ENCODE measurements at places on chromosomes 7 and 10.

DNA sequence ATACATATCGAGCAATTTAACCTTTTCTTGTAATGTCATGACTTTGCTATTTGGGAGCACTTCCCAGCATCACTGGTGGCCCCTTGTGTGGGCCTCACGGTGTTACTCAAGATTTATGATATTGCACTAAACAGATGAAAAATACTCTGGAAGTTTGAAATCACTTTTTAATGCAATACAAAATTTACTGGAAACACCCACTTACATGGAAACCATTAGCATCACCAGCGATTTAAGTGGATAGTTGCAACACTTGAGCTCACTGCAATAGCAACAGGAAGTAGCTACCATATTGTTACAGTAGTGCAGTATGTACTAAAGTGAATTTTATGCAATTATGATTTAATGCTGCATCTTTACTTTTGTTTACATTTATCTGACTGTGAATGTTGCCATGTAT is 184.4 kb downstream of the MDFIC start:
- no peak for DNase-seq

- no peak for DNase-seq
Measured at GRCh38 chr7:22723637-22724036, 3.4 kb upstream of the IL6 start.

DNA sequence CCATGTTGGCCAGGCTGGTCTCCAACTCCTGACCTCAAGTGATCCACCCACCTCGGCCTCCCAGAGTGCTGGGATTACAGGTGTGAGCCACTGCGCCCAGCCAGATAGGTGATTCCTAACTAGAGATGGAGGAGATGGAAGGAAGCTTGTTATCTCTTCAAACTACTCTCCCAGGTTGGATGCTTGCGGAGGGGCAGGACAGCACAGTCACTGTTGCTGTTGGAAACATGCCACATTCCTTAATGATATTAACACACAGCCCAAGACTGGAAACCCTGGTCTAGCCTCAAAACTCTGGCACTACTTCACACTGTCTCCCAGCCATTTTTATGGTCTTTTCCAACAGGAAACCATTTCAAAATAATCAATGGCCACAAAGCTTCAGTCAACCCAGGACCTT is 468.8 kb upstream of the NRP1 start:
- DNase-seq: no peak

- DNase-seq: no peak
Measured at GRCh38 chr10:84994722-84995121, 666.3 kb downstream of the CCSER2 start.

- DNase-seq: no peak
Measured at GRCh38 chr7:121871188-121871587, 1.8 kb upstream of the PTPRZ1 start.

- DNase-seq: no peak
Measured at GRCh38 chr7:135742371-135742770, 6.2 kb downstream of the FAM180A start.

DNA sequence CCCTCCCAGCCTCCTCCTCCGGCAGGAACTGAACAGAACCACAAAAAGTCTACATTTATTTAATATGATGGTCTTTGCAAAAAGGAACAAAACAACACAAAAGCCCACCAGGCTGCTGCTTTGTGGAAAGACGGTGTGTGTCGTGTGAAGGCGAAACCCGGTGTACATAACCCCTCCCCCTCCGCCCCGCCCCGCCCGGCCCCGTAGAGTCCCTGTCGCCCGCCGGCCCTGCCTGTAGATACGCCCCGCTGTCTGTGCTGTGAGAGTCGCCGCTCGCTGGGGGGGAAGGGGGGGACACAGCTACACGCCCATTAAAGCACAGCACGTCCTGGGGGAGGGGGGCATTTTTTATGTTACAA is 83.3 kb downstream of the PAX2 start:
- no peak for DNase-seq

Measured in Peyer's patch (tissue), 4 donors.